Upper lobe of right lung (tissue), 1 donor: ENCODE measurements at places on chromosomes 4 and X.

- DNase-seq = no peak
Observed at GRCh38 chr4:113148925-113149324, 99.5 kb downstream of the ANK2 start.

- DNase-seq = peak; percentile 88
Observed at GRCh38 chrX:24149351-24150050, at the start of gene ZFX. ZFX (plus strand) TSS chrX:24149729; CDS start chrX:24172743, 23,014 bp downstream.

DNA sequence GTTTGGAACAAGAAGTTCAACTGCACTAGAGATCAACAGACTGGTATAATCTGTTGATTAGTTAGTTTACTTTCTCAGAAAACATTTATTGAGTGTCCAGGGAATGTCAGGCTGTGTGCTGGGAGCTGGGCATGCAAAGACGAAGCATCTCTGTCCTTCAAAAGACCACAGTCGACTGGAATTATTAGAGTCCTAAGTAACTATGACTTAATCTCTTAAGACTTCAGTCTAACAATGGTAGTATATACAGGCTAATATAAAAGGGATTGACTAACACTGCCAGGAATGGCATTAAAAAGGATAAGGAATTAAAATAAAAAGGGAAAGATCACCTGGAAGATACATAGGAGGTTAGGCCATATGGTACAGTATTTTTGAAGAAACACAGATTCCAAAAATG, 128.7 kb downstream of the WDFY3 start:
- no peak for DNase-seq

GRCh38 chrX:154002215-154002719, 17.4 kb downstream of the IRAK1 start:
- peak; percentile 73 for DNase-seq

- no peak for DNase-seq
Observed at GRCh38 chrX:148928811-148929210, 428.4 kb downstream of the AFF2 start.

- no peak for DNase-seq
Observed at GRCh38 chr4:40307627-40308497, 27.3 kb upstream of the CHRNA9 start.

- no peak for DNase-seq
Observed at GRCh38 chrX:44903107-44903506, 30.1 kb downstream of the KDM6A start.

GRCh38 chrX:110965409-110966090, 130.4 kb upstream of the PAK3 start:
- DNase-seq = no peak

DNA sequence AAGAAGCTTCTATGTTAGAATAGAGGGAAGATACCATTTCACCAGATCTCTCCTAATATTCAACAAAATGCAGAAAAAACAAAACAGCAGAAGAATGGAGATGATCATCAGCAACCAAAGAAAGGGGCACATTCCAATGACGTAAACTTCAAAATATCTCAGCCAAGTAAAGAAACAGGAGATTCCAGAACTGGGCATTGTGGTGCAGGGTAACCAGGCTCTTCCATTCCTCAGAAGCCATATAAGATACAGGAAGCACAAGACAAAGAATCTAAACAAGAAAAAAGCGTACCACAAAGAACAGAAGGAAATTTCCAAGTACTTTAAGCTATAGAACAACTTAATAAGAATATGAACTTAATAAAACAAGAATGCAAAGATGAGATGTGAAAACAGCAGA, 6.9 kb upstream of the ARMCX4 start:
- DNase-seq = no peak

DNA sequence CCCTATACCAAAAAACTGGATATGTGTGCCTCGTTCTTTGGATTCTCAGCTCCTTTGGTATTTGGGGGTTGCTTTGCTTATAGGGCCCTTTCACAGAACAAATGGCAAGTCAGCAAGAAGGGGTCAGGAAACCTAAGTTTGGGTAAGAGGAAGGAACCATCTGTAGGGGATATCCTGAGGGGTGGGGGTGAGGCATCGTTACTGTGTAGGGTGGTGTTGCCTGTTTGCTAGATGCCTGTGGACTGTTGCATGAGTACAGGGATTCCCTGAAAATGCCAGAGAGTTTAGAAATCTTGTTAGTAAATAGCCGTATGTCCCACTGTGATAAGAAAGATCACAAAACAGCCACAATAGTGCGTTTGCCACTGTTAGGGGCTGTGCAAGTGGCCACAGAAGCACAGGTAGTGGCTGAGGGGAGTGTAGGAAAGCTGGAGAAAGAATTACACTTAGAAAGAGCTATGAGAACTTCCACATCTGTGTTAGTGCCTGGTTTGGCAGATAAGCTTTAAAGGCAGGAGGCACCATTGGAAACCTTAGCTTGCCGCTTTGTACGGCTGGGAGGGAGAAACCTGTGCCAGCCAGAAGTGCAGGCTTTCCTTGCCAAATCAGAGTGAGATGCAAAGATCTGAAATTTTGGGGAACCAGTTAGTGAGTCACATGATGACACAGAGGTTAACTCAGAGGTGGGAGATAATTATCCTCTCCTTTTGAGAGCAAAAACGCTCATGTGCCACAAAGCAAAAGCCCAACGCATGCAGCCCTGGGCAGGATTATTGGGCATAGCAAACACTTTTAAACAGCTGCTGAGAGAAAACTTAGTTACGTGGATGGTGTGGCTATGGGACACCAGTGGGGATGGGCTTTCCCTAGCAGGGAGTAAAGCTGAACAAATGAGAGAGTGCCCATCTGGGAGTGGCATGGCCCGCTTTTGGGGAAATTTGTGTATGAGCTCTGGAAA, 343.7 kb downstream of the ARAP2 start:
- DNase-seq = no peak

DNA sequence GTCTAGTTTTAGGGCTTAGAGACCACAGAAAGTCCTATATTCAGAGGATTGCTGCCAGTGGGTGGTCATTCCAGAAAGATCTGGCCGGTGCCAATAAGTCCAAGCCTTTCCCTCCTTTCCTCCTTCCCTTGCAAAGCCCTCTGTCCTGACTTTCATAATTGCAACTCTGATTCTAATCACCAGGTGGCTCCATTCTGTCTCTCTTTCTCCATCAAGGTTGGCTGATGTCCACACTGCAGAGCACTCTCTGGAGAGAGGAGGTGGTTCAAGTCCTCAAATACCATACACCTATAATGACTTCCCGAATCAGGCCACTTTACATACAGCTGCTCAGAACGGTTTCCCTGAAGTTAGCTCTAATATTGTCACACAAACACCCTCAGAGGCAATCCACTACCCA, 22.4 kb upstream of the ARMCX4 start:
- no peak for DNase-seq

- DNase-seq = no peak
Observed at GRCh38 chrX:143296521-143296920, 220.8 kb downstream of the SPANXN3 start.

- peak; percentile 80 for DNase-seq
Observed at GRCh38 chrX:56233682-56234081, 1.5 kb downstream of the KLF8 start.

GRCh38 chrX:42535233-42535632, 242.7 kb downstream of the PPP1R2C start:
- DNase-seq = no peak

DNA sequence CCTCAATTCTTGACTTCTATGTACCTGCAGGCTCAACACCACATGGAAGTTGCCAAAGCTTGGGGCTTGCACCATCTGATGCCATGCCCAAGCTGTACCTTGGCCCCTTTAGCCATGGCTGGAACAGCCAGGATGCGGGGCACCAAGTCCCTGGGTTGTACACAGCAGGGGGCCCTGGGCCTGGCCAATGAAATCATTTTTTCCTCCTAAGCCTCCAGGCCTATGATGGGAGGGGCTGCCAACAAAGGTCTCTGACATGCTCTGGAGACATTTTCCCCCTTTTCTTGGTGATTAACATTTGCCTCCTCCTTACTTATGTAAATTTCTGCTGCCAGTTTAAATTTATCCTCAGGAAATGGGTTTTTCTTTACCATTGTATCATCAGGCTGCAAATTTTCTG, 1428.1 kb downstream of the C4orf33 start:
- no peak for DNase-seq

DNA sequence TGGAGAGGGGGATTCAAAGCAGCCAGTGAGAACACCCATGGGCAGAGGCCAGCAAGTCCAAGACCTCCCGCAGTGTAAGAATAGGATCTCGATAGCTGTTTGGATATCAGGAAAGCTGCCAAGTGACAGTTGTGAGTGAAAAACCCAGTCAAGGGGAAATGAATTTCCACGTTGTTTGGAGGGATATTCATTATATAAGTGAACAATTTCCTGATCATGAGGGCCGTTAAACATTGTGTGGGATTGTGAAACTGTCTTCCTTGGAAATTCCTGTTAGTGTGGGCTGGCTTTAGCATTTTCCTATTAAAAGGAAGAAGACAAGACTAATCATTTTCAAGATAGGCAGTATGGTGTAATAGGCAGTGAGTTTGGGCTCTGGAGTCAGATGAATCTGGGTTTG, 15.0 kb downstream of the CLDN2 start:
- no peak for DNase-seq

- DNase-seq = no peak
Observed at GRCh38 chrX:13843150-13843721, 26.3 kb upstream of the GPM6B start.

GRCh38 chr4:59341506-59341905, 1858.6 kb upstream of the ADGRL3 start:
- DNase-seq = no peak

- DNase-seq = no peak
Observed at GRCh38 chr4:71361476-71361875, 22.7 kb downstream of the SLC4A4 start.

DNA sequence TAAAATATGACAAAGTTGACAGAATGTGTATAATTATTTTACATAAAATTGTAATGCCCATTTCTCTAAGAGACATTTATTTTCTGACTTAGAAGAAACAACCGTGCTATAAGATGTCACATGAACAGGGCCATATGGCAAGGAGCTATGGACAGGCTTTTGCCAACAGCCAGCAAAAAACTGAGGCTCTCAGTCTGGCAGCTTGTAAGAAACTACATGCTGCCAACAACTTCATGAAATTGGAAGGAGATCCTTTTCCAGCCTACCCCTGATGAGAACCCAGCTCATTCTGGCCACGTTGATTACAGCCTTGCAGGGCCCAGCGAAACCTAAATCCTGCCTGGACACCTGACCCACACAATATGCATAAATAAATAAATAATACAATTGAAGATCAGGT, 250.3 kb upstream of the ARSJ start:
- DNase-seq = no peak

DNA sequence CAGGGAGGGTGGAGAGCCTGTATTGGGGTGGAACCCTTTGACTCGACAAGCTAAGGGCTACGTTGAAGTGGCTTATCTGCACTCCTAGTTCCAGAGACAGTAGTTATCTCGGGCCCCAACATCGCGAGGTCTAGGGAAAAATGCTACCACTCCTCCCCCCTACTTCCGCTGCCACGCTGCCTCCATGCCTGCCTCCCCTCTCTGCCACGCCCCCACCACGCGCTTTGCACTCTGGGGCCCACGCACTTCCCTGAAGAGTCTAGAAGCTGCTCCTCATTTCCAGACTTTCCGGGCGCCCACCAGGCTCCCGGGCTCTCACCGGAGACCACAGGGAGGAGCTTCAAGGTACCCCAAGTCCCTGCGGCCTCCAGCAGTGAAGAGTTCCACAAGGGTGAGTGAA, at the start of gene PASD1:
TSS of gene PASD1 (plus strand) at position 227 of the 400 bp plus-strand sequence. CDS start 37,879 bp downstream, outside the sequence.
- no peak for DNase-seq

- no peak for DNase-seq
Observed at GRCh38 chr4:118752551-118752950, 67.4 kb downstream of the METTL14 start.

GRCh38 chr4:17096692-17097091, 198.2 kb upstream of the LDB2 start:
- no peak for DNase-seq

GRCh38 chr4:80071604-80072227, 1.3 kb downstream of the ANTXR2 start:
- no peak for DNase-seq

DNA sequence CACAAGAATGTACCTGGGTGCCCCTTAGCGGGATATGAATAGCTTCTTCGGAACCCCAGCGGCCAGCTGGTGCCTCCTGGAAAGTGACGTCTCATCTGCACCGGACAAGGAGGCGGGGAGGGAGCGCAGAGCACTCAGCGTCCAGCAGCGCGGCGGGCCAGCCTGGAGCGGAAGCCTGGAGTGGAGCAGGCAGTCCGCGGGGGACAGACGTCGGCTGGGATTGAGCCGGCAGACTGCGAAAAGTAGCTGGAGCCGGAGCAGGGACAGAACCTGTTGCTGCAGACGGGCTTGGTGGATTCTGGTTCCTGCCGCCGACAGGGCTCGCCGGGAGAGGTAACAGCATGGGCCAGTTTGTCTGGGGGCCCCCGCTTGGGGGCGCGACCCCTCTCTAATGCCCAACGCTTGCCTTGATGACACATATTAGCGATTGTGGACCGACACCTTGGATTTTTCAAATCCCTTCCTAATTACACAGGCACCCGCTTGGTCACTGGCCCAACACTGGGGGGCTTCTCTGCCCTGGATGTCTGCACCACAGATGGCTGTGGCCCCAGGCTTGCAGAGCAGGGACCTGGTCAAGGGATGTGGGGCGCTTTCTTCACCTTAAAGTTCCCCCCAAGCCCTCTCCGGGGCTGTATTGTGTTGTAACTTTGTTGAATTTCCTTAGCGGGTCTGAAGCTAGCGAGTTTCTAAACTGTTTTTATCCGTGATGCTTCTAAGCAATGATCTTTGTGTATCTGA, at the start of gene NPFFR2:
TSS of gene NPFFR2 (plus strand) at position 133 of the 741 bp plus-strand sequence. CDS start 96,592 bp downstream, outside the sequence.
- peak; percentile 77 for DNase-seq

- DNase-seq = peak; percentile 39
Observed at GRCh38 chr4:3700736-3701135, 65.4 kb upstream of the ADRA2C start.

GRCh38 chrX:97030947-97031346, 147.2 kb downstream of the RPA4 start:
- no peak for DNase-seq

GRCh38 chr4:6824071-6824470, 41.5 kb downstream of the KIAA0232 start:
- DNase-seq = no peak

- no peak for DNase-seq
Observed at GRCh38 chrX:39047174-39047573, 245.9 kb downstream of the MID1IP1 start.

GRCh38 chr4:140691369-140691768, 64.8 kb downstream of the TBC1D9 start:
- DNase-seq = no peak

GRCh38 chrX:119211649-119212014, 24.5 kb upstream of the PGRMC1 start:
- DNase-seq = no peak

DNA sequence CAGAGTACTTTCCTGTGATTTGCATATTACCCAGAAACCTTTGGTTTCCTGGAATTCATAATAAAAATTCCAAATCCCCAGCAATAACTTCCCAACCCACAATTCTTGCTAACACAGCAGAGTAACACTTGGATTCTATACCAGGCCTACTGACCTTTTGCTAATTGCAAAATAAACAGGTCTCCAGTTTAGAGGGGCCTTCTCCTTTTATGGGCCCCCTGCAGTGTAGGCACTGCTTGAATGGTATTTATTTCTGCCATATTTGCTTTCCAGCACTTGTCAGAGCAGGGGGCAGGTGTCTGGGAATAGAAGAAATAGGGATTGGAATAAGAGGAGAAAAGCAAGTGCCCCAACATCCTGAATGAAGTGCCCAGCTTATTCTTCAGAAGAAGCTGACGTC, 25.3 kb upstream of the GPC3 start:
- DNase-seq = no peak
